G401 (cell line): ENCODE measurements at places on chromosomes 5 and 9. TPM values are rescaled to one million over a fixed set of nuclear protein-coding genes. Genes with fewer than 3 reads are reported as not detected.

SPATA31A1 gene
- not detected in 2 replicates for total RNA-seq

SOX30 gene
- total RNA-seq = not detected in 2 replicates

IL9 gene
- total RNA-seq = not detected in 2 replicates

PTGES gene
- total RNA-seq = 2.5 and 4.8 TPM in 2 replicates

GABRP gene
- not detected in 2 replicates for total RNA-seq

HSPB3 gene
- total RNA-seq = not detected in 2 replicates

FGF1 gene
- total RNA-seq = 0.03 TPM in 1 of 2 replicates, not detected in the other

PCDHB5 gene
- total RNA-seq = not detected in 2 replicates

GRCh38 chr5:105088102-105088501 is 1525.5 kb upstream of the NUDT12 start:
- no peak for DNase-seq

GRCh38 chr5:176652136-176652535 is 4.9 kb downstream of the TSPAN17 start:
- peak; percentile 95 for DNase-seq

GRCh38 chr5:71925608-71926091 is 181.6 kb upstream of the MAP1B start:
- peak; percentile 13 for DNase-seq

DNA sequence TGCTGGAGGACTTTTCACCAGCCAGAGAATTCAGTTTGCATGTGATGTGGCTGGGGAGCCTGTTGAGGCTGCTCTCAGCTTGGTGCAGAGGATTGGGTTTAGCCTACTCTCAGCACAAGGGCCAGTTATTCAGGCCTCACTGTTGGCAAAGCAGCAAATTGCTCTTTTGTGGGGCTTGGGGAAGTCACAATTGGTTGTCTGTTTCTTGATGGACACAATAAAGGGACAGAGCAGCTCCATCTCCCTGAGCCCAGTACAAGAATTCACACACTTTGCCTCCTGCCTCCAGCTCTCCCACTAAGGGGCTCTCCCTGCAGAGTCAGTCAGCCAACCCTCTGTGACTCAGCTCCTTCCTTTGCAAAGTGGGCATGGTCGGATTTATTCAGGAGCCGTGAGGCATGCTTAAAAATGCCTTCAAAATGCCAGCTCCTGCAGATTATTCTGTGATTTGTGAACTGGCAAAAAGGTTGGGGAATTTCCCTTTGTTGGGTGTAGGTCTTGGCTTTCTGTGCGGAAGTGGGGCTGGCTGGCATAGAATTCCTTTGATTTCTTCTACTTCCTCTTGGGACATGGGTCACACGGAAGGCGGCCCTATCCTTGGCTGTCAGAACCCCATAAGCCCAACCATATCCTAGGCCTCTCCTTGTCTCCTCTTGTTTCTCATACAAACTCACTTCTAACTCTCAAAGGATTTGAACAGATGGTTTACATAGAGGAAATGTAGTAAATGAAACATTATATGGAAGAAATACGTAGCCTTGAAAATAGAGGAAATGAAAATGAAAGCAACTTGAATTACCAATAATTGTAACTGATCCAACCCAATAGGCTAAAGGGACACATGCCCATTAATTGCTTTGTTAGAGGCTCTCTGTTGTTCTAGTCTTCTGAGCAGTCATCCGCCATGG is 118.7 kb upstream of the CD180 start:
- peak; percentile 49 for DNase-seq

DNA sequence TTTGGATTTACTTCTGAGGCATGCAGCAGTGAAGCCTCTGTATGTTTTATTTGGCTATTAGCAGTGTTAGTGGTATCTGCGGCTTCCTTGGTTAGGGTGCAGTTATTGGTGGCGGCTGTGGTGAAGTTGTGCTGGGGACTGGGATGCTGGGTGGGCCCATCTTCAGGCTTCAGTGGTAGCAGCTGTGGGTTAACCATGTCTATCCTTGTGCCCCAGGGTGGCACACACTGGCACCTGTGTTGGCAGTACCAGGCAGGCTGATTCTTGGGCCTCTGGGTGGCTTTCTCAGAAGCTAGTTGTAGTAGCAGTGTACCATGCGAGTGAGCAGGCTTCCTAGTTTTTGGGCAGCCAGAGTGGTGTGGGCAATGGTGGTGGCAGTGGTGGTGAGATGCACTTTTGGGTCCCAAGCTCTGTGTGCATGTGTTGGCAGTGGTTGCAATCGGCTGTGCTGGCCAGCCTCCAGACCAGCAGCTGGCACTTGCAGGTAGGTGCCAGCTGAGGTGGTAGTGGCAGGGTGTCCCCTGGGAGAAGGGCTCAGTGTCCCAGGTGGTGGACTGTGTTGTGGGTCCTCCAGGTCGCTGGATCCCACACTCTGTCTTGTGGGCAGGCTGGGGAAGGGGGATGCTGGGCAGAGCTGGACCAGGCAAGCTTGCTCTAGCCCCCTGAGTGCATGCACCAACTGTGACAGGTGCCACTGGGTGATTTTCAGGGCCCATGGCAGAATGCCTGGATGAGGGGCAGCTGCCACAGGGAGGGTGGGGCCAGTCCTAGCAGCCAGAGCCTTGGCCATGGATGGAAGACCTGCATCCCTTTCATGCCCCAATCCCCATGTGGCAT is 13.6 kb downstream of the AHRR start:
- DNase-seq = no peak

DNA sequence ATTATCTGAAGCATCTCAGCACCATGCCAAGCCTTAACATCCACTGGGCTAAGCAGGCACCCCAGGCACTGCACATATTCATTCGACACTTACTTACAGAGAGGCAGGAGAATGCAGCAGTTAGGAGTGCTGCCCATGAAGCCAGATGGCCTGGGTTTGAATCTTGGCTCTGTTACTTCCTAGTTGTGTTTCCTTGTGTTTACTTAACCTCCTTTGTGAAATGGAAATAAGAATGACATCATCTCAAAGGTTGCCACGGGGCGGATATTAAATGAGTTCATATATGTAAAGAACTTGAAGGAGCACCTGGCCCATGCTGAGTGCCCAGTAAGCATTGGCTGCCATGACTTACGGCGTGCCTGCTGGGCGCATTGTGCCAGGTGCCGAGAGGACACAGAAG is 565.2 kb downstream of the CDK5RAP2 start:
- peak; percentile 71 for DNase-seq

DNA sequence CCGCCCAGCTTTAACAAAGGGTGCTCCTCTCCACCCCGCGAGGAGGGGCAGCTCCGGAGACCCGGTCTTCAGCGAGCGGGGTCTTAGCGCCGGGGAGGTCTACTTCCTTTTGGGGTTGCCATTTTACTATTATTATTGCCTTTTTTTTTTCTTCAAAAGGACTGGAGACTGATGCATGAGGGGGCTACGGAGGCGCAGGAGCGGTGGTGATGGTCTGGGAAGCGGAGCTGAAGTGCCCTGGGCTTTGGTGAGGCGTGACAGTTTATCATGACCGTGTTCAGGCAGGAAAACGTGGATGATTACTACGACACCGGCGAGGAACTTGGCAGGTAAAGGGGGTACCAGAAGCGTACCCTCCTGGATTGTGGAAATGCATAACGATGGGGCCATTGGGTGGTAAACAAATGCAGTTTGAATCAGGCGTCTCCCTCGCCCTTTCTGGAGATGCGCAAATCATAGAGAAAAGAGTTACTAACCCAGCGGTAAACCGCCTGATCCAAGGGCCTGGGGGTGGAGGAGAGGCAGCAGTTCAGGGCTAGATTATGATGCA is 1.2 kb downstream of the DAPK1 start:
- no peak for DNase-seq

DNA sequence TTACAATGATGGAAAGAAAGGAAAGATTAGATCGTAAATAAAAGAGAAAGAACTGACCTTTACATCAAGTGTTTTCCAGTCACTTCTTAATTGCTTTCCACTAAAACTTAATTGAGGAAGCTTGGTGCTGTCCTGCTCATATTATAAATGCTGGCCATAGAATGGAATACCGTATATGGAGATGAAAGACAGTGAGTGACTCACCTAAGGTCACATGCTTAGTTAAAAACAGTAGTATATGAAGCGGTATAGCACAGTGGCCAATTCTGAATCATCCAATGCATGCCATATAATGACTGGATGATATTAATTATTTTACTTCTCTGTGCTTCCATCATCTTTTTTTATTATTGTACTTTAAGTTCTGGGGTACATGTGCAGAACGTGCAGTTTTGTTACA is 482.4 kb upstream of the SGCD start:
- DNase-seq = no peak

GRCh38 chr5:41708604-41708940 is 161.7 kb downstream of the OXCT1 start:
- DNase-seq = no peak

GRCh38 chr5:176847726-176848290 is 37.4 kb downstream of the UNC5A start:
- DNase-seq = no peak

- no peak for DNase-seq
Measured at GRCh38 chr9:89601856-89602562, 2.8 kb upstream of the GADD45G start.

DNA sequence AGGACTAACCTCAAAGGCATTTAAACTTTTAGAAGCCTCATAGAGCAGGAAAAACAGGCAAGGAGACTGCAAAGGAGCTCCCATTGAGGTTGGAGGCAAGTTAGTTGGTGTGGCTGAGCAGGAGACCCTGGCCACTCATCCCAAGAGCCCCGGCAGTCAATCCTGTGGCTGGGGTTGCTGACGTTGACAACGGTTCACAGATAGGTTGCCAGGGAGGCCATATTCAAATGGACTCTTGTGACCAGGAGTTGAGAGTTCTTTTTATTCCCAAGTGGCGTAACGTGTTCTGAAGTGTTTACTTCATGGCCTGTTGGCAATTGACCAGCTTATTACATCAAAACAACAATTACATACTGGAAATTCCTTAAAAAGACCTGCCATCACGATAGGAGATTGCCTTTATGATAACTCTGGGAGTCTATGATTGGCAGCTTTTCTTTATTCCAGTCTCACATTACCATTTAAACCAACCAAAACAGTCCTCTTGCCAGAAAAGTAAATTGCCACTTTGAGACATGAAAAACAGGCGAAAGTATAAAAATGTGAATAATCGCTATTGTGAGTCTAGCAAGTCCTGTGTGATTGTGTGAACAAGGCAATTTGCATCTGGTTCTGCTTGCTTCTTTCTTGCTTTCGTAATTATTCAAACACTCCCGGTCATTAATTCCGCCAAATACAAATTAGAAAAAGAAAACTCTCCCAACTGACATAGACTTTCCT is 394.9 kb downstream of the MED10 start:
- no peak for DNase-seq

DNA sequence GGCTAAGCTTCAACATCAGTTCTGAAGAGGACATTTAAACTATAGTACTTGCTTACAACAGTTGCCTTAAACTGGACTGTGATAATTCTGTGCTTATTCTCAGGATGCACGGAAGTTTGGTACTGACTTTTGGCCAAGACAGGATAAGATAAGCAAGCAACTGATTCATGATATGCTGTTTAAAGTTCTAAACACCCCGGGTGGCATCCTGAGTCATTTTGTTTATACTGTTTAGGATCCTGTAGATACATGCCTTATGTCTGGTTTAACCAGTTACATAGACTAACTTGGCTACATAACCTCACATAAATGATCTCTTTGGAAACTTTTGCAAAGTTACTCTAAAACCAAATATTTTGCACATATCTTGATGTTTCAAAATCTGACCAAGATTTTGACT is 95.9 kb downstream of the CDH9 start:
- DNase-seq = no peak

GRCh38 chr9:116154976-116155697 is 1.5 kb downstream of the PAPPA start:
- DNase-seq = peak; percentile 8

GRCh38 chr5:143453720-143454119 is 50.2 kb upstream of the NR3C1 start:
- no peak for DNase-seq
